ENCODE measurements at places on chromosomes 7 and 10.

GRCh38 chr10:78363190-78363589 is 329.5 kb downstream of the RPS24 start:
- DNase-seq, result no peak

DNA sequence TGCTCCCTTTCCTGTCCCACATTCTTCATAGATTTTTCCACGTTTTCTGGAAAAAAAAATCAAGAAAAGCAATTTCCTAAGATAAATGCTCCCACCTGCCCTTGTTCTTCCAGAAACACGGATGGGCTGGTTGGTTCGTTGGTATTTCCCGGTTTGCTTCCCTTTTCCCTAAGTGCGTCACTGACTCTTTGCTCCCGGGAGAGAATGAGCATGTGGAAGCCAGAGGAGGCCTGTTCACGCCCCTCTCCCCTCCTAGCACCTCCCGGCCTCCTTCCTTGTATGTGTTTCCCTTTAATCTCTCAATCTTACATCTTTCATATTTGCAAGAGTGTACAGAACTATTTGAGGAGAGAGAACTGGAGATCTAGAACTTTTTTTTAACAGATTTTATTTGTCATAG is 442.0 kb downstream of the GFRA1 start:
- DNase-seq, result no peak

DNA sequence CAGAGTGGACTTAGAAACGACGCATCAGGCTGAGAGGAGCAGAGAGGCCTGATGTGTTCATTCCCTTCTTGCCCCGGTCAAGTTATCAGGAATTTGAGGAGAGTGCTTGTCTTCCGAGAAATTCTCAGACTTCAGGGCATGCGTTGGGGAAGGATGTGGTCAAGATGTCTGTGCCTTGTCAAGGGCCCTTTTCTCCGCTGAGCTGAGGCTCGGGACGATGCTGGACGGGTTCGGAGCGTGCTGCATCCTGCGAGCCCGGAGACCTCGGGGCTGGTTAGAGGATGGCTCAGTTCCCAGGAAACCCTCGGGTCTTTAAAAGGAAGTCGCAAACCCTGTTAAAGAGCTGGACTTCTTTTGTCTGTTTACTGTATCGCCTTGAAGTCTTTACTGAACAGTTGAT is 325.4 kb downstream of the ADARB2 start:
- DNase-seq, result no peak

- DNase-seq, result no peak
Observed at GRCh38 chr7:12630513-12630819, 57.0 kb upstream of the ARL4A start.

- no peak for DNase-seq
Observed at GRCh38 chr10:74977913-74978847, 133.3 kb upstream of the SAMD8 start.

GRCh38 chr10:5694573-5694972 is 9.9 kb downstream of the TASOR2 start:
- no peak for DNase-seq

DNA sequence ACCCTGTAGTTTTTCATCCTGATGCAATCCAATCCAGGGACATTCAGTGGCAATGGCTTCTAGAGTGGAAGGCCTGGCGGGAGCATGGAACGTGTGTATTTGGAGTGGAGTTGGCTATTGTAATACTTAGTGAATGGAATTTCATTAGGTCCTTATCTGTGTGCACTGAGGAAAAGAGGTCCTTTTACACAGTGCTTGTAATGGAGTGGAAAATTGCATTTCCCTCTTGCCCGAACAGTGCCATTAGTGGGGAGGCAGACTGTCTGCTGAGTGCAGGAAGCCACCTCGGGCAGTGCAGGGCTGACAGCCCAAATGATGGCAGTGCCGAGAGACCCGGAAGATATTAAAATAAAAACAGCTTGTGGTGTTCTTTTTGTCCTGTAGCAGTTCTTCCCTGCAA is 786.6 kb downstream of the LRMDA start:
- DNase-seq, result no peak

GRCh38 chr7:120735791-120736190 is 122.2 kb downstream of the TSPAN12 start:
- no peak for DNase-seq

DNA sequence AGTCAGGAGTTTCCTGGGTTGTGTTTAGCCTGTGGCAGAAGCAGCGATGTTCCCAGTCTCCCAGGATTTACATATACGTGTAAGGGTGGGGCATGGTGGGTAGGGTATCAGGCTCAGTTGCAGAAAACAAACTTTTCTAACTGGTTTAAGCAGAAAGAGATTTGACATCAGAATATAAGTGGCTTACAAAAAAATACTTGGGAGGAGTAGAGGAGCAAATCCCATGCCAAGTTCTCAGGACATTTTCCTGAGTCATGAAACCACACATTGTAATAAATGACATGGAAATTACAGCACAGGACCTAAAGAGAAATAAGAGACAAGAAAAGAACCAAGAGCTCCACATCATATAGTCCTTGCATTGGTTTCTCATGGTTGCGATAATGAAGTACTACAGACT is 26.2 kb upstream of the FRMD4A start:
- DNase-seq, result no peak

DNA sequence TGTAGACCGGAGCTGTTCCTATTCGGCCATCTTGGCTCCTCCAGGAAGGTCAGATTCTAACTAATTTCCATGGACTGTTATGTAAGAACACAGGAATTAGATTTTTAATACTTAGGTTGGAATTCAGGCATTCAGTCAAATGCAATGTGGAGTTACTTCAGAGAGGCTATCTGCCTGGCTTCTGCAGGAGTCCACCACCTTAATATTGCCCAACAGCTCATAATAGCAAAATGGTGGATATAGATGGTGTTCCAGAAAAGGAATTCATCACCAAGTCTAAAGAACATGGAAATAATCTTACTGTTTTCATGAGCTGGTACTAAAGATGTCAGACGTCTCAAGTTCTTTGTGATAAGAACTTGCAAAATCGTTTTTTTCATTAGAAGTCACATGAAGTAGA is 39.5 kb downstream of the CRHR2 start:
- DNase-seq, result no peak

DNA sequence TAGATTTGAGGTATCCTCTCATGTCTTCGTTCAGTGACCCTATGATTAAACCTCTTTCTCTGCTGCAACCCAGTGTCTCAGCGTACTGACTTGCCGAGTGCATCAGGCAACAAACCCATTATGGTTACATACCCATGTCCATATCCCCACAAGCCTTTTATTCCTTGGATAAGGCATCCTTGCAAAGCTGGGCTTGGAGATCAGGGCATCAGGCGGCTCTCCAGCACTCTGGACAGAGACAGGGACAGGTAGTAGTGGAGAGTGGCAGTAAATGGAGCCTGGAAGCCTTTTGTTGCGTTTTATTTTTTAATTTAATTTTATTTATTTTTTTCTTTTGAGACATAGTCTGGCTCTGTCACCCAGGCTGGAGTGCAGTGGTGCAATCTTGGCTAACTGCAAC is 32.0 kb upstream of the NPFFR1 start:
- DNase-seq, result no peak

GRCh38 chr10:47048526-47048905 is 137.3 kb downstream of the PTPN20 start:
- no peak for DNase-seq

DNA sequence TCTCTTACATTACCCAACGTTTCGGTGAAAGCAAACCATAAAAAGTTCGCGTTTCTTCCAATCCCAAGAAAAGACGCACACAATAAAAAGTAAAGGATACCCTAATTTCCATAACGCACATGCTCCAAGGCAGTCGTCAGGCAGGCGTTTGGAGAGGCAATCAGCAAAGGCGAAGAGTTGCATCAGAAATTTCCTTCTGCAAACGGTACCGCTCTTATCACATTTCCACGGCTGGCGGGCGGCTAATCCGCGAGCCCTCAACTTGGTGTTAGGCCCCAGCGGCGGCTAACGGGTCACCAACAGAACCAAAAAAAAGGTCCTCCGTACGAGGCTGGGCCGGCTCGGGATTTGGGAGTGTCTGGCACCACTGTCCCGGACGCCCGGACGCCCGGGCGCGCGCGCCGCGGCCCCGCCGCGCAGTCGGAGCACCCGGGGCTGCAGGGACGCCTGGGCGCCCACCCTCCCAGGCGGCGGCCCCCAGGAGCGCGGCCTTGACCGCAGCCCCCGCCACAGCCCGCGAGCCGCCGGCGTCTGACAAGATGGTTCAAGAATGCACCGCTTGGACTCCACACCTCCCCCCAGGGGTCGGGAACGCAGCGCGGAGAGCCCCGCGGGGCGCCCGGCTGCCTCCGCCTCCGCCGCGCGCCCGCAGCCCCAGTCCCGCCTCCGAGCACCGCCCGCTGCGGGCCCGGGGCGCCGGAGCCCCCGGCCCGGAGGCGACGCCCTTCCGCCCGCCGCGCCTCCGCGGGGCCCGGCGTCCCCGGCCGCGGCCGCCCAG is 9.8 kb upstream of the GRB10 start:
- DNase-seq, result no peak

DNA sequence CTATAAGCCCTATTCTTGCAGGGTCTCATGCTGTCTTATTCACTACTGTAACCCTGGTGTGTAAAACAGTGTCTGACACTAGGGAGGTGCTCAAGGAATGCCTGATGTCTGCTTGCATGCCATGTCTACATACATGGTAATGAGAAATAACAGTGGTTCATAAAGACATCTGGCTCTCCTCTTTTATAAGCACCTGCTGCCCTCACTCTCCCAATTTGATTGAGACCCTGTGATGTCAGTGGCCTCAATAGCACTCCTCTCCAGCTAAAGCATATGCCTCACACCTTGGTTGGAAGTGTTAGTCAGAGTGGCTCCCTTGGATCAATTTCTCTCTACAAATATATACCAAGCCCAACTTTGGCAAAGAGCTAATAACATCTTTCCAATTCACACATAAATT is 30.6 kb downstream of the ANK3 start:
- no peak for DNase-seq

GRCh38 chr10:34297541-34298345 is 517.4 kb downstream of the PARD3 start:
- no peak for DNase-seq

DNA sequence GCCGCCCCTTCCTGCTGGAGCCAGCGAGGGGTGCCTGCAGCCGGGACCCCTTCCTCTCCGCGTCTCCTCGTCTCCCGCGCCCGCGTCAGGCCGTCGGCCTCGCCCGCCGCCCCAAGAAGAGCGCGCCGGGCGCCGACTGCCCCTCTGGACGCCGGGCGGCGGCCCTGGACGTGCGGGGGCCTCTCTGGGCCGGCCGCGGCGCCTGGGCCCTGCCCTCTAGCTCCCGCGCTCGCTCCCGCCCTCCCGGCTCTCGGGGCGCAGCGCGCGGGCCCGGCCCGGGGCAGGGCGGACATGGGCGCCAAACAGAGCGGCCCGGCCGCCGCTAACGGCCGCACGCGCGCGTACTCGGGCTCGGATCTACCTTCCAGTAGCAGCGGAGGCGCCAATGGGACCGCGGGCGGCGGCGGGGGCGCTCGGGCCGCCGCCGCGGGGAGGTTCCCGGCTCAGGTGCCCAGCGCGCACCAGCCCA is 704 bp downstream of the ZNRF2 start:
- no peak for DNase-seq

GRCh38 chr7:32914184-32914583 is 22.6 kb upstream of the KBTBD2 start:
- DNase-seq, result no peak

DNA sequence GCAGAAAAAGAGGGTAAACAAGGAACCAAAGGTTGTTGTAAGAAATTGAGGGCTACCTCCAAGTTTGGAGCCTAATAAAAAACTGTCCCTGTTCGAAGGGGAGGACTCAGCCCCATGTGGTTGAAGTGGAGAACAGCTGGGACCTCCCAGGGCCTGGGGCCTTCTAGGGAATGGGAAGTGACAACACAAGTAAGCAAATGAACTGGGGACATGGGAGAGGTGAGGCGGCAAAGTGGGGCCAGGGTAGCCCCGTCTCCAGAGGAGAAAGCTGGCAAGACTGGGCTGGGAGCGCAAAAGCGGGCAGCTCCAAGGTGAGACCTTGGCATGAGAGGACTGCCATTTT is 198.1 kb downstream of the ZNF438 start:
- no peak for DNase-seq

- no peak for DNase-seq
Observed at GRCh38 chr10:84244651-84245270, at the start of gene RGR. Gene RGR, plus strand, starts transcription at chr10:84245053. Its CDS starts 38 bp downstream, at chr10:84245091.

GRCh38 chr7:87596696-87597095 is 4.0 kb downstream of the ABCB1 start:
- no peak for DNase-seq

- DNase-seq, result no peak
Observed at GRCh38 chr10:123521076-123521475, 145.1 kb upstream of the GPR26 start.

GRCh38 chr7:126700807-126701604 is 551.7 kb downstream of the GRM8 start:
- DNase-seq, result peak; percentile 57

GRCh38 chr10:130762491-130762890 is 549.0 kb downstream of the TCERG1L start:
- no peak for DNase-seq

DNA sequence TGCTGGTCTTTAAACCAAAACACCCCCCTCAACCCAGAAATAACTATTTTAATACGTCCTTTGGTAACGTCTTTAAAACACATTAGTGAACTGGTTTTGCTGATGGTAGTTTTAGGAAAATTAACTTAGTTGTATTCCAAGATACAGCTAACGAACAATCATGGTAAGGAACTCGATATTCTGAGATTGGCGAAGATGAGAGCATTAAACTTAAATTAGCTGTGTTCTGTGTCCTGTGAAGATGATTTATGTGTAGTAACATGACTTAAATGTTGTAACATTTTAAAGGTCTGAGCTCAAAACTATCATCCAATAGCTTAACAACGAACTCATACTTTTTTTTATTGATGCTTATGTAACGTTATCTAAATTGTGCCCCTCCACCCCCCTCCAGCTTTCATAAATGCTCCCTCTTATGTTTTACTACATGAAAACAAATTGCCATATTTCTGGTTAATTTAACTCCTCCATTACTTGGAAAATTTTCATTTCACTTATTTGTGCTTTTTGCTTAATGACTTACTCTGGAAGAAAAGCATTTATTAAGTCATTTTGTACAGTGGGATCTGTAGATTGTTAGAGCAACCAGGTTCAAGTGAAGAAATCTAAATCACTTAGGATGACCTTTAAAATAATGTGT is 1.7 kb downstream of the SDK1 start:
- no peak for DNase-seq

GRCh38 chr10:44011603-44011981 is 362.9 kb upstream of the ZNF32 start:
- DNase-seq, result no peak
